ENCODE measurements at places on chromosomes 12 and 14.

- peak; percentile 99 for DNase-seq
Measured at GRCh38 chr12:52147367-52147963, 44.3 kb downstream of the KRT80 start.

- no peak for DNase-seq
Measured at GRCh38 chr12:51382173-51382572, 9.0 kb downstream of the GALNT6 start.

DNA sequence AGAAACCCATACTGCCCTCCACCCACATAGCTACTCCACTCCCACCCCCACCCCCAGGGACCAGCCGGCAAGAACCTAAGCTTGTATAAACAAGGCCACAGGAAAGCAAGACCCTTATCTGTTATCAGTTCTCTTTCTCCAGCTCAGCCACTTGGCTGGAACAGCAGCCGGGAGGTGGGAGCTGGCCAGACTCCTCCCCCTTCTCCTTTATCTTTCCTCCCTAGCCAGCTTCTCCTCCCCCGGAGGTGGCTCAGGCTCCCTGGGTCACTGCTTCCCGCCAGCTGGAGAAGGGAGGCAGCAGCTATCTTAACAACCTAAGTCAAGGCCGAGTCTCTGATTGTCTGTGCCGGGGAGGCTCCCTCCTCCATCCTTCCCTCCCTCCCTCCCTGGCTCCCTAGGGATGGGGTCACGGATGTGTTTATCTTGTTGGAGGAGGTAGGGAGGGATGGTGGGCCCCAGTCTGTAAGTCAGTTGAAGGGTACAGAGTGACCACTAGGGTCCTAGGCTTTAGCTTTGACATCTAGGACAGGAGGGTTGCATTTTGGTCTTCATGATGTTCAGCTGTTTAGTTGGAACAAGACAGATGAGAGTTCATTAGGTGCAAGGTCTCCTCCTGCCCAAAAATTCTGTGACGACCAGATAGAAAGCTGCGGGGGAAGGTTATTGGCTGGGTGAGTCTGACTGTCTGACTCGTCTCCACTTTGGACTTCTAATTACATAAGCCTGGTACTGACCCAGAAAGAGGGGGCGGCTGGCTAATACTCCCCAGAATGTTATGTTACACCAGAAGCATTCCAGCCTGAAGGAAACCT lies 29.7 kb downstream of the ZFP36L1 start:
- peak; percentile 82 for DNase-seq

DNA sequence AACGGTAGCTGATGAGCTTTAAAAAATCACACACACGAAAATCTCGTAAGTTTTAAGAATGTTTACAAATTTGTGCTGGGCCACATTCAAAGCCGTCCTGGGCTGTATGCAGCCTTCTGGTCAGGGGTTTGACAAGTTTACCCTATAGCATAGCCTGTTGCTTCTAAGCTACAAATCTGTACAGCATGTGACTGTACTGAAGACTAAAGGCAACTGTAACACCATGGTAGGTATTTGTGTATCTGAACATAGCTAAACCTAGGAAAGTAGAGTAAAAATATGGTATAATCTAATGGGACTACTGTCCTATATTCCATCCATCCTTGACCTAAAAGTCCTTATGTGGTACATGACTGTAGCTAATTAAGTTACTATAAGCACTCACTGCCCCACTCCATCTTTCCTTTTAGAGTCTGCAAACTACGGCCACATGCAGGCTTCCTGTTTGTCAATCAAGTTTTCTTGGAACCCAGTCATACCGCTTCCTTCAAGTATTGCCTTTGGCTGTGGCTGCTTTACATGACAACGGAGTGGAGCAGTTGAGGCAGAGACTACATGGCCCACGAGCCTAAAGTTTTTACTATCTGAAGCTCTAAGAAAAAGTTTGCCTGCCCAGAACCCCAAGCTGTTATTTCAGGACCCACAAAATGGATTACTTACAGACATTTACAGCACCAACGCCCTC lies 18.5 kb downstream of the KRT7 start:
- no peak for DNase-seq

DNA sequence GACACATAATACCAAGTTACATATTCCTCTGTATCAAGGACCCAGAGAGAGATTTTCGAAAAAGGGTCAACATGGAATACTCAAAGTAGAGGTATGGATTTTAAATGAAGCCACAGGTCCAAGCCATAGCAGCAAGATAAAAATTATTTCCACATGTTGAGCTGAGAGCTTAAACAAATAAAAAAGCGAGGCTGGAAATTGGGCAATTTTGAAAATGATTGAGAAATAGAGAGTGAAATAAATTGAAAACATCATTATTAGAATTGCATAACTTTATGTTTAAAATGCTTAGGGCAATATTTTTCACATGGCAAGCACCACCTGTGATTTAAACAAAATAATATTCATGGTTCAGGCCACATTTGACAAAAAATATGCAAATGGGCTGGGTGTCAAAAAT lies 1251.0 kb upstream of the USP15 start:
- no peak for DNase-seq

- no peak for DNase-seq
Measured at GRCh38 chr14:76257842-76258397, 106.2 kb downstream of the GPATCH2L start.

DNA sequence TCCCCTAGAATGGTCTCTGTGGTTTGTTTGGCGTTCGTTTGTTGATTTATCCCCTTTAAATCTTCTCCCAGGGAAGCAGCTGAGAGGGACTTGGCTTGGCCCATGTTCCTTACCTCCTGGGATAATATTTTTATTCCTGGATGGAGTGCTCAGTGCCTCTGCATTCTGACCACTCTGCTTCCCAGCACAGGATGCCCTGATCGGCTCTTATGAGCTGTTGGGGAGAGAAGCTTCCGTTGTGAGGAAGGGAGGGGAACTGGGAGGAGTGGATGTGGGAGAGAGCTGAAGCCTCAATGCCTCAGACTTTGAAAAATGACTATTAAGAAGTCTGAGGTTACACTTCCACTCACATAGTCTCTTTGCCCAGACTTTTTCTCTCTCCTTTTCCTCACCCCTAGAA lies 114.8 kb downstream of the SMOC1 start:
- DNase-seq, result no peak

GRCh38 chr12:122793685-122794106 lies 19.3 kb downstream of the CCDC62 start:
- DNase-seq, result peak; percentile 68

DNA sequence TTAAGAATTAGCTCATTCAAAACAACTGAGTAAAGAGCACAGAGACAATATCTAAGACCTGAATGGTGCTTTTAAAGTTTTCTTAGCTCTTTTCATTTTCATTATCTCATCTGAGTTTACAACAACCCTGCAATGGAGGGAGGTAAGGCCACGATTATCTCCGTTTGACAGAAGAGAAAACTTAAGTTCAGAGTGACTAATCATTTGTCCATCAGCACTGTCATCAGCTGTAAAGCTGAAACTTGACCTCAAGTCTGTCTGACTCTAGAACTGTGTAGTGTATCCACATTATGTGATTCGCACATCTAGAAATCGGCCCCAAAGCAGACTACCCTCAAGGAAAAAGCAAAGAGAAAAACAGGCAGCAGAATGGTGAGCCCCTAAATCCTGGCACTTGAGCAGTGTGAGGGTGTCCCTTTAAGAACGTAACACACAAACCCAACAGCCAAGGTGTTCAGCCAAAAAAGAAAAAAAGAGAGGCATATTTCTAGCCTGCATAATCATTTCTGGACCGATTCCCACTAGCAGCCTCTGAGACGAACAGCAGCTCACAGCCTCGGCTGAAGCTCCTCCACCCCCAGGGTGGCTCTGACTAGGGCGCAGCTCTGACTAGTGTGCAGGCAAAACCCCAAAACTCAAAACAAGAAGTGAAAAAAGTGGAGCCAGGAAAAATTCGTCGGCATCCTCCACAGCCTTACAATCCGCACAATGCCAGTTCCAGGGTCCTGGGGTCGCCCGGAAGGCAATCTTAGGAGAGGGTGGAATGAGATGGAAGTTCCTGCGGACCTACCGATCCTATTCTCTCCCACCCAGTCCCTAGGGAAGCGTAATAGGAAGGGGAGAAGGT lies 1.6 kb downstream of the STXBP6 start:
- DNase-seq, result peak; percentile 83

DNA sequence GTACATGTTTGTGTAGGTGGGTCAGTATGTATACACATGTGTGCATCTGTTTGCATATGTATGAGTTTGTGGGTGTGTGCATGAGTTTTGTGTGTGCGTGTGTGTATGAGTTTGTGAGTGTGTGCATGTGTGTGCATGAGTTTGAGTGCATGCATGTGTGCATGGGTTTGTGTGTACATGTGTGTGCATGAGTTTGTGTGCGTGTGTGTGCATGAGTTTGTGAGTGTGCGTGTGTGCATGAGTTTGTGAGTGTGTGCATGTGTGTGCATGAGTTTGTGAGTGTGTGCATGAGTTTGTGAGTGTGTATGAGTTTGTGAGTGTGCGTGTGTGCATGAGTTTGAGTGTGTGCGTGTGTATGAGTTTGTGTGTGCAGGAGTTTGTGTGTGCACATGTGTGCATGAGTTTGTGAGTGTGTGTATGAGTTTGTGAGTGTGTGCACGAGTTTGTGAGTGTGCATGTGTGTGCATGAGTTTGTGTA lies 61.5 kb downstream of the FZD10 start:
- no peak for DNase-seq

- DNase-seq, result no peak
Measured at GRCh38 chr12:110677206-110677911, 11.6 kb downstream of the HVCN1 start.

DNA sequence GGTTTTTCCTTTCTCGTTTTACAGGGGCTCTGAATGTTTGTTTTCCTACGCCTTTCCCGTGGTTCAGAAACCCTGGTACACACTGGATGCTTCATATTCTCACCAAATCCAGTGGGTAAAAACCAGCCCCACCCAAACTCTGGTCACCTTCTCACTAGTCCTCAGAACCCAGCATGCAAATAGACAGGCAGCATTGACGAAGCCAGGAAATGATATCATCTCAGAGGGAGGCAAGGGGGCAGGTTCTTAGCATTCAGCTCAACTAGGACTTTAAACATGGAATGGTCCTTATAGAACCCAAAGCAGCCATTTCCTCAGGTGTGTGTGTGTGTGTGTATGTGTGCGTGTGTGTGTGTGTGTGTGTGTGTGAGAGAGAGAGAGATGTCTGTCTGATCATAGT lies 142.0 kb downstream of the KCNK10 start:
- no peak for DNase-seq

DNA sequence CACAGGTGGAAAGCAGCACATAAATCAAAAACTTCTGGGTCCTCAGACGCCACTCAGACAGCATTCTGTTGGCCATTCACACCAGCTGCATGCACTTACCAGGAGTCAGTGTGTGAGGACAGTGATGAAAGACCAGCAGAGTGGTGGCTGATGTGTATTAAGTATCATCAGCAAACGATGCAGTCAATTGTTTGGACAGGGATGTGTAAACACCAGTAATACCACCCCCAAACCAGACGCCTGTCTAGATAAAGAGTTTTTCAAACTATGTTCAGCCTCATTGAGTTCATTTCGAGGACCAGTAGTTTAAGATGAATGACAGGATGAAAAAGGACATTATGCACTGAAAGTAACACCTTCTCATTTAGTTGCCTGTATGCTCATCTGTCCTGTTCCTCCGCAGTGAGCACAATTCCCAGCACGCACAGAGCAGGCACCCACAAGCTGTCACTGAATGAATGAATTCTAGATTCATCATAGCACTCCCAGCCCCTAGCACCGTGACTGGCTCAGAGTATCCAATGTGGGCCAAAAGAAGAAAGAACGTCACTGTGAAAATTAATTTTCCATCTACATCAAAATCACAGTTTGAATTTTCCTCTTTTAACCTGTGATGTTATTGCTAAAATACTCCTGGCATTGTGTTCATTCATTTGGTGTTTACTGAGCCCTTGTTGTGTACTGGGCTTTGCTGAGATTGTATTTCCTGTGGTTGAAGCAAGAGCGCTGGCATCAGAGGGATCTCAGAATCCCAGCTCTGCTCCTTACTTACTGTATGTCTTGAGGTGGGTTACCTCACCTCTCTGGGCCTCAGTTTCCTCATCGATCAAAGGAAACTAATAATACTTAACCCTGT lies 124.8 kb upstream of the NOS1 start:
- no peak for DNase-seq

DNA sequence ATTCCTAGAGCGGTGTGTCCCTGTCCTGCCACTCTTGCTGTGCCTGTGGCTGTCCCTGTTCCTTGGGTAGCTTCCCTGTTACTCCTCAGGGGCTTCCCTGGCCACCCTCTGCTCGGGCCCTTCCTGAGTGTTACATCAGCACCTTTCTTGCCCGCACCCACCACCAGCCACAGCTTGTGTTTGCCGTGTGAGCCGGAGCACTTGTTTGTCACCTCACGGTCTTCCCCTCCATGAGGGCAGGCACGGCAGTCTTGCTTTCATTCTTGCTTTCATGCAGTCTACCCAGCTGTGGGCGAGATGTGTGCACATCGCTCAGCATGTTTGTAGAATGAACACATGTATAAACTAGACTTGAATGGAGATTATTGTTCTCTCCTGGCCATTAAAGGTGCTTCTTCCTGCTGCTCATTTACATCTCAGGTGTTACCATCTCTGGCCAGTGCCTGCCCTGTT lies 42.0 kb downstream of the TRAF3 start:
- no peak for DNase-seq

DNA sequence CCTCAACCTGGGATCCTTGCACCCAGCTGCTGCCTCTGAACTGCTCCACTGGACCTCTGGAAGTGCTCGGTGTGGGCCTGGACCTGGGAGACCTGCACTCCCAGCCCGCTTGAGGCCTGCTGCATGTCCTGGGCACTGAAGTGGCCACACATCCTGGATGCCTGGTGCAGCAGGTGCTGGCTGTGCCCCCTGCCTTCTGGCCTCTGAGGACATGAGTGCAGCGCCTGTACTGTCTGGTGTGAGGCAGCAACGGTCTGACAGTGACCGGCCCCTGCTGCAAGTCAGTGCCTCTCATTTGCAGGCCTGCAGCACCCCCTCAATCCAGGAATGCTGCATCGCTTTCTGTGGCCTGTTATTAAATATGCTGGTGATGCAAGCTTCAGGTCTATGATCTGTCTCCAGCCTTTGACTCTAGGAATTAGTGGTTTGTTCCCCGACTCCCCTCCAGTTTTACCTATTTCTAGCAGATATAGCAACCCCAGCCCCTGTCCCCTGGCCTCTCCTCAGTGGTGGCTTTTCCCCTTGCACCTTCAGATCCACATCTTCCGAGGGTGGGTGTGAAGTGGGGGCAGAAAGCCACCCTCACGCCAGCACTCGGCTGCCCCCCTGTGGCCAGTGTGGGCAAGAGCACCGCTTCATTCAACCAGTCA lies 3.6 kb downstream of the SMIM41 start:
- peak; percentile 89 for DNase-seq

- peak; percentile 97 for DNase-seq
Measured at GRCh38 chr12:990661-991349, at the start of gene ERC1. ERC1 (plus strand) TSS chr12:991223; CDS start chr12:1027904, 36,681 bp downstream.

- DNase-seq, result no peak
Measured at GRCh38 chr14:66330228-66330627, 155.9 kb upstream of the CCDC196 start.

- DNase-seq, result no peak
Measured at GRCh38 chr14:102967506-102967795, 45.0 kb downstream of the AMN start.

GRCh38 chr12:18570543-18570942 lies 167.3 kb downstream of the PLCZ1 start:
- DNase-seq, result no peak

- DNase-seq, result no peak
Measured at GRCh38 chr14:64715628-64716412, 11.6 kb downstream of the PLEKHG3 start.

Data from AG20443 (cell line).